ENCODE measurements at places on chromosomes 3 and 15.

DNA sequence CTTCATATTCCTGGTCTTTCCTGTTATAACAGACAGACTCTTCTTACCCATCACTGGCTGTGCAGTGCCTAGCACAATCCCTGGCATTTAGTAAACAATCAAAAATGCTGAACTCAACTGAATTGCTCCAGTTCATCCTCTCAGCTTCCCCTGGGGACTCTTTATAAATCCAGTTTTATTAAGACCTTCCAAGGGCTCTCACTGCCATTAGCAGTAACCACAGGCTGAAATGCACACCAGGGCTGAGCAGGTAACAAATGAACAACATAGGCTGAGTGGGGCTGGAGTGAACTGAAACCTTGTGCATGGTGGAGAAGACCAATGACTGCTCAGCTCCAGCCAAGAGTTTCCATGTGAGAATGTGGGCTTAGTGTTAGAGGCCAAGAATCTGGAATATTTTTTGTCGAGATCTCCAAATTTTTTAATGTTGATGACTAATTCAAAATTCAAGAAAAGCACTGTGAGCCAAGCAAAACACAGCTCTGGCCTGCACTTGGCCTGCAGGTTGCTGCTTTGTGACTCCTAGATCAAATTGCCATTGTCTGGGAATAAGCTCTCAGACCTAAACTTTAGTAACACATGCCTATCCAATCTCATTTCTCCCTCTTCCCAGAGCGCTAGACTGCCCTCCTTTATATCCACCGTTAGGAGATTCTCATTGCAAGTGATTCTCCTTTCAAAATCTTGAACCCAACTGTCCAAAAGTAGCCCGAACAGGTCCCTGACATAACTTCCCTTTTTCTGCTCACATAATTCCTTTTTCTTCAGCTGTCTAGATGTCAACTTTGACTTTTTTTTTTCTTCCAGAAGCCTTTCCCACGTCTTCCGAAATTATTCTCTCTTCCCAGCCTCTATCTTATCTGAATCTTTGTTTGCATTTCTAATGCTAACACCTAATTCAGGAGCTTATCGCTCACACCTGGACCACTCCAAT, 7.4 kb downstream of the SQOR start:
- DNase-seq = peak; percentile 81

- peak; percentile 62 for DNase-seq
Measured at GRCh38 chr3:140595295-140595694, 82.6 kb upstream of the TRIM42 start.

GRCh38 chr15:100183921-100184495, 157.8 kb downstream of the ADAMTS17 start:
- no peak for DNase-seq

DNA sequence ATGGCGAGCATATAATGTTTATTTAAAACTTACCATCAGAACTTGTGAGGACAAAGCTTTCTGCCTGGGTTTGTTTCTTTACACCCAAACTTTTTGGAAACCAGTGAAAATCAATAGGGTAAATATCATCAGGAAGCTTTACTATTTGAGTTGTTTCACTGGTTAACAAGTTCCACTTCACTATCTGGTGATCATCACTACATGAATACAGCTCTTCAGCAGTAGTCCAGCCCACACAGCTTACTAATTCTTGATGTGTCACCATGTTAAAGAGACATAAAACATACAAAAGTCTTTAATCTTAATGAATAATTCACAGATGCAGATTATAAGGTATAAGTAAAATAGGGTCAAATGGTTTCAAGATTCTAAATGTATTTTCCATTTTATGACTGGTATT, 17.6 kb downstream of the IFT80 start:
- DNase-seq = peak; percentile 27

- DNase-seq = no peak
Measured at GRCh38 chr3:78201091-78201490, 1161.2 kb downstream of the ROBO2 start.

DNA sequence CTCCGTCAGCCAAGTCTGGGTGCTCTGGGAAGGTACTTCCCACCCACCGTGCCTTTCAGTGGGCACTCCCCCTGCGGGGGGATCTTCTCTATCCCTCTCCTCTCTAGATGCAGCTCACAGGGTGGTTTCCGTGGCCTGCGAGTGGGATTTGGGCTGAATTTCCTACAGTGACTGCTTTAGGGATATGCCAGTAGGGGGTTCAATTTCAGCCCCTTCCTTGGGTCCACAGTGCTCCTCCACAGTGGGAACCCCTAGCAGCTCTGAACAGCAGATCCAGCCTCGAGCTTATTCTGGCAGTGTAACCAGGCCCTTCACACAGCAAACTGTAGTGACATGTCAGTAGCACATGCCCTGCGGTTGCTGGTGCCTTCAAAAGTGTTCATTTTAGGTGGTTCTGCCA, 155.7 kb downstream of the CHDH start:
- DNase-seq = no peak

DNA sequence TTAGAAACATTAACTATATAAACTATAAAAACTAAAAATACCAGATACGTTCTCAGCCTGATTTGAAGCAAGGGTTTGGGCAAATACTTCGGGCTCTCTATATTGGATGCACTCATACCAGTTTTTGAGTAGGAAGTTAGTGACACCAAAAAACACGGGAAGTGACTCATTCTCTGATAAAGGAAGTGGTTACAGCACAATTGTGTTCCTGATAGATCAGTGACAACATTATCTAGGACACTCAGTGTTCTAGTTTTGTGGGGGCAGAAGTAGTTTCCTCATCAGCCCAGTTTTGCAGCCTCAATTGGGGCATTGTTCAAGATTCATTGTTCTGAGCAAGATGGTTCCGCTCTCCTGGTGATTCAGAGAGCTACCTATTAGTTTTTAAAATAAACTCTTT, 469.6 kb upstream of the DPPA4 start:
- DNase-seq = peak; percentile 86

DNA sequence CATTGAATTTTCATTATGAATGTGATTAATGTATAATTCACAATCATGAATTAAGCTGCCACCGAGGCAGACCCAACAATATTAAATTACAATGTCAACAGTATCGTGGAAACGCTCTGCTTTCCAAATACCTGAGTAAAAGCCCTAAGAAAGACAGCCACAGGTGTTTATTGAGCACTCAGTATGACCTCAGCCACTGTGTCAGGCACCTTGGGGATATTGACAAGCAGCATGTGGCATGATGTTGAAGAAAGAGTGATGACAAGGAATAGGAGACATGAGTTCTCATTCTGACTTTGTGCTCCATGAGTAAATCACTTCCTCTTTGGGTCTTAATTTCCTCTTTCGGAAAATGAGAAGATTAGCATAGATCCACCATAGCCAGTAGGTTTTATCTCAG, 12.8 kb downstream of the C2CD4A start:
- DNase-seq = no peak

GRCh38 chr3:129966876-129967275, 7.6 kb upstream of the TRH start:
- peak; percentile 30 for DNase-seq

DNA sequence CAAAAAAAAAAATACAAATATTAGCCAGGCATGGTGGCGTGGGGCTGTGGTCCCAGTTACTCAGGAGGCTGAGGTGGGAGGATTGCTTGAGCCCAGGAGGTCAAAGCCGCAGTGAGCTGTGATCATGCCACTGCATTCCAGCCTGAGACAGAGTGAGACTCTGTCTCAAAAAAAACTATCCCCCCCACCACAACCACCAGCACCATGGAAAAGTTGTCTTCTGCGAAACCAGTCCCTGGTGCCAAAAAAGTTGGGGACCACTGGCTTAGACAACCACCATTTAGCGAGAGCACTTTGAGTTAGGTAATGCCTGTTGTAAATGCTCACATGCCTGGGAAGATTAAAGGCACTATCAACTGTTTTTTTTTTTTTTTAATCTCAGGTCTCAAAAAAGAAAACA, 15.4 kb downstream of the ARHGAP31 start:
- DNase-seq = no peak

- DNase-seq = no peak
Measured at GRCh38 chr15:25783134-25783533, 80.0 kb downstream of the ATP10A start.

DNA sequence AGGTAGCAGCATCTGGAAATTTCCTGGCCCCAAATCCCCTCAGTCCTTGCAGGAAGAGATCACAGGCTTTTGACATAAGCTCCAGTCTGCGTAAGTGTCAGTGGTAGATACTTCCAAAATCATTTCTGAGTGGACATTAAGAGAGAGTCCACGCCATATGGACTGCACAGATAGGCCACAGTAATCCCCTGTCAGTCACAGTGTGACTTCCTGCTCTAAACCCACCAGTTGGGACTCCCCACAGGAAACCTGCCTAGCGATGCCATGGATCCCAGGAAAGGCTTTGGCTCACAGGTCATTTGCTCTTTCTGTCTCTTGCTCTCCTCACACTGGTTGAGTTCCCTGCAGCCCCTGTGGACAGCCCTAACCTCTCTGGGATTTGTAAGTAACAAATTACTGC, 28.8 kb upstream of the MKRN3 start:
- DNase-seq = no peak

DNA sequence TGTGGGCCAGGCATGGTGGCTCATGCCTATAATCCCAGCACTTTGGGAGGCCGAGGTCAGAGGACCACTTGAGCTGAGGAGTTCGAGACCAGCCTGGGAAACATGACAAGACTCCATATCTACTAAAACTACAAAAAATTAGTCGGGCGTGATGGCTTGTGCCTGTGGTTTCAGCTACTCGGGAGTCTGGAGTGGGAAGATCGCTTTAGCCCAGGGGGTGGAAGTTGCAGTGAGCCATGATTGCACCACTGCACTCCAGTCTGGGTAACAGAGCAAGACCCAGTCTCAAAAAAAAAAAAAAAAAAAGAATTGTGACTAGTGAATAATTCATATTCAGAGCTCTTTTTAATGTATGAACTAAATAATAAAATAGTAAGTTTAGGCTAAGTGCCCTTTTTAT, 87.8 kb upstream of the TSEN2 start:
- no peak for DNase-seq

- peak; percentile 50 for DNase-seq
Measured at GRCh38 chr3:154243353-154243752, 80.9 kb downstream of the DHX36 start.

GRCh38 chr15:85620690-85621049, 174.1 kb downstream of the KLHL25 start:
- peak; percentile 68 for DNase-seq

- peak; percentile 47 for DNase-seq
Measured at GRCh38 chr3:114741066-114741465, 406.0 kb downstream of the ZBTB20 start.

DNA sequence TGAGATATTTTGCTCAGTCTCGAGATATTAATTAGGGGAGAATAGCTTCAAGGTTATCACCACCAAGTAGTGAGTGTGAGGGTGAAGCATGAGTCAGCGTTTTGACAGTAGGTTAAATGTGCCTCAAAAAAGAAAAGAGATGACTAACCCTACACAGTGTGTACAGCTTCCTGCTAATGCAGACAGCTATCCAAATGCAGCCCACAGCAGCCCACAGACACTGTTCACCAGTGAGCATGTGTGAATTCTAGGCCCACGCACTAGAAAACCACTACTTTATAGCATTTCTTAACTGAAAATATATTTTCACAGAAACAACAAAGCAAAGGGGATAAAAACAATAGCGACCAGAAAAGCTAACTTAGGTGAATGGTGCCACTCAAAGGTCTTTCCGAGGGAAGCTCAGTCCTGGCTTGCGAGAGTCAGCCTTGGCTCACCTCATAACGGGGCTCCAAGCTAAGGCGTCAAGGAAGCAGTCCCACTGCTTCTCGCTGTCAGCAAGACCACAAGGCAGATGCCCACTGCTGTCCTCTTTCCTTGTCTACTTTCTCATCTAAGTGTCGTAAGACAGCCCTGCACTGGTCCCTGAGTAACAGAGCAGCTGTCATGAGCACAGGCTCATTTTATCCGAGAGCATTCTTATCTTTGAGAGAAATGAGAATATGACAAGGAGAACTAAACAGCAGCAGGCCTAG, 47.6 kb downstream of the TXNRD3 start:
- DNase-seq = peak; percentile 69

DNA sequence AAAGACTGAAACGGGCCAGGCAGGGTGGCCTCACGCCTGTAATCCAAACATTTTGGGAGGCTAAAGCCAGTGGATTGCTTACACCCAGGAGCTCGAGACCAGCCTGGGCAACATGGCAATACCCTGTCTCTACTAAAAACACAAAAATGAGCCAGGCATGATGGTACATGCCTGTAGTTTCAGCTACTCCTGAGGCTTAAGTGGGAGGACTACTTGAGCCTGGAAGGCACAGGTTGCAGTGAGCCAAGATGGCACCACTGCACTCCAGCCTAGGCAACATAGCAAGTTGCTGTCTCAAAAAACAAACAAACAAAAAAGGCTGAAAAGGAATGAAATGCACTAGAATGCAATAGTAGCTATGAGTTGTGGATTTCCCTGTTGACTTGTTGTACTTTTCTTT, 94.7 kb downstream of the STAG1 start:
- DNase-seq = no peak
